Memory B cell (primary cell): ENCODE measurements at places on chromosomes 4 and X.

- DNase-seq = no peak
These were observed 28.9 kb downstream of the PDK3 start for GRCh38 chrX:24493740-24494581.

DNA sequence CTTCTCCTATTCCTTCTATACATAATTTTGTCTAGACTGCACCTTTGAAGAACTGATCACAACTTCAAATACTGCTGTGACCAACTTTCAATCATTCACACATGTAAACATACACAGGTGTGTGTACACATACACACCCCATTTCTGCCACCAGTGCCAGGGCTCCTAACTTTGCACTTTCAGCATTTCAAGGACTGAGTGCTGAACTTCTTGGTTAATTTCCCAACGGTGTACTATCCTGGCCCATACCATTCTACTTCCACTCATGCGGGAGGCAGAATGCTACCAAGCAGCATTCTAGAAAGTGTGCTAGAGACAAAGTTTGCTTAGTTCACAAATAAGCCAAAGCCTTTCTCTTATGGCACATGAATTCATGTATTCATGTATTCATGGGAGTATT is 51.2 kb downstream of the RPGR start:
- DNase-seq = no peak

DNA sequence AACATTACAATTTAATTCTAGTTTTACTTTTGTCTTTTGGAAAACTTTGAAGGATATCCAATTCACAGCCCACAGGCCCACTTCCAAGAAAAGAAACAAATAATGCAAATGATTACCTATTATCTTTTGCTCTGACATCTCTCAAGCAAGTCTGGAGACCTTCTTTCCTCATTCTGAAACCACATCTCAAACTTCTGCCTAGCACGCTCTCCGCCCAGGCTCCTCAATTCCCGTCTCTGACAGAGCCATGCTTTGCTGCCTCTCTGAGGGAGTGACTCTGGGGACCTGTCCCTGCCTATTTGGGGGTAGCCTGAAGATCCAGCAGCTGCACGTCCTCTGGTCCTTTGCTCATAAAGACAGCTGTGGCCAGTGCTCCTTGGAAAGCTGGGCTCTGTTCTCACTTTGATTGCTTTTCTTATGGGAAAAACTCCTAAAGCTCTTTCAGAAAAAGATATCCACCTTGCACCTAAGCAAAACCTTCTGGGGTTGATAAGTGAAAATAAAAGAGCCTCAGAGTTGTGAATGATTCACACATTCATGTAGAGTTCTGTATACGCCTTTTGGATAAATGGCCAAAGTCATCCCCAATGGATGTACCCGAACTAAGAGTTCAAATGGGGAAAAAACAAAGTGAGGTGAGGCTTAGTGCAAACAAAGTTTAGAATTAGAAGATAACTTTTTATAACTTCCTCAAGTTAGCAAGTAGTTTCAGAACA is 72.4 kb upstream of the TNIP3 start:
- no peak for DNase-seq

DNA sequence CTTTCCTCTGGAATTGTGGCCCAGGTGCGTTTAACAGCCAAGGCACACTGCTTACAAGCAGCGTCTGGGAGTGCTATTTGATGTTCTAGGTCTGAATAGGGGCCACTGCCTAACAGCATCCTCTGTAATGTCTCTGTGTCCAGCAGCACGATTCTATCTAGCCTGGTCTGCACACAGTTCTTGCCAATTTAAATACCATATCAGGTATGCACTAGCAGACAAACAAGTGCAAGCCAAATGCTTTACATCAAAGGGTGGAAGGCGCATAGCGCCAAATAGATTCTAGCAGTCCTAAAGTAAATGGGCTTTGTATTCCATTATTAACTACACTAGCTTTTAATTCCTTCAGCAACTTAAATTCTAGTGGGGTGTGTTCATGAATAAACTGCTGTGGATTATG is 15.8 kb upstream of the UGDH start:
- DNase-seq = no peak

- DNase-seq = peak; percentile 75
These were observed at the start of gene BOD1L1 for GRCh38 chr4:13627606-13628311. TSS of gene BOD1L1 (minus strand) at chr4:13627725. CDS start at chr4:13627587, 138 bp downstream.
